ENCODE measurements at places on chromosomes 3 and 15.
A peak's percentile ranks its signal among the peaks of the same experiment; 100 is the strongest.

DNA sequence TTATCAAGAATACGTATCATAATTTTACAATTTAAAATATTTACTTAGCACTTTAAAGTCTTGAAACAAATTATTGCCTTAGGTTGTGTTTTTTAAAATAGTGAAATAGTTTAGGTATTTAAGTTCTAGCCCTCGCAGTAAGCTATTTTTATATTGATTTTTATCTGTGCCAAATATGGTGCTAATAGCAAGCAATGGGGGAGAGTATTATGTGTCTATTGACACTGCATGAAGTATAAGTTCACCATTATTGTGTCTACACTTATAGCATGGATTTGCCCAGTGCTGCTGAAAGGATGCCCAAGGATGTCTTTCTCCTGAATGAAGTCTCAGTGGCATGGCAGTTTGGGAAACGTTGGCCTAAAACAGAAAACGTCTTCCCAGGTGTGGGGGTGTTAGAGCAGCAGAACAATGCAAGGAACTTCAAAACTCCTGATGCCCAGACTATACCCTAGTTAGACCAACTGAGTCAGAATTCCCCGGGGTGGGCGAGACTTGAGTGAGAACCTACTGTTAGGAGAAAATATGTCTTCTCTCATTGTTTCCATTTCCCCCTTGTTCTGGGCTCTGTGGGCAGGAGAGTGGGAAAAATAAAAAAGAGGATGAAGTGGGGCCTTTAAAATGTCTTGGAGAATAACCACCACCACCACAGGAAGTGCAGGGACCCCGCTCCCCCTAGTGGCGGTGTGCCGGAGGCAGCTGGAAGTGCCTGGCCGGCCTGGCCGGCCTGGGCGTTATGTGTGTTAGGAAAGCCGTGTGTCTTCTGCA is 104.2 kb upstream of the SLC7A14 start:
- DNase-seq: peak; percentile 56

- DNase-seq: no peak
These were observed 35.6 kb downstream of the ZXDC start for GRCh38 chr3:126439968-126440708.

DNA sequence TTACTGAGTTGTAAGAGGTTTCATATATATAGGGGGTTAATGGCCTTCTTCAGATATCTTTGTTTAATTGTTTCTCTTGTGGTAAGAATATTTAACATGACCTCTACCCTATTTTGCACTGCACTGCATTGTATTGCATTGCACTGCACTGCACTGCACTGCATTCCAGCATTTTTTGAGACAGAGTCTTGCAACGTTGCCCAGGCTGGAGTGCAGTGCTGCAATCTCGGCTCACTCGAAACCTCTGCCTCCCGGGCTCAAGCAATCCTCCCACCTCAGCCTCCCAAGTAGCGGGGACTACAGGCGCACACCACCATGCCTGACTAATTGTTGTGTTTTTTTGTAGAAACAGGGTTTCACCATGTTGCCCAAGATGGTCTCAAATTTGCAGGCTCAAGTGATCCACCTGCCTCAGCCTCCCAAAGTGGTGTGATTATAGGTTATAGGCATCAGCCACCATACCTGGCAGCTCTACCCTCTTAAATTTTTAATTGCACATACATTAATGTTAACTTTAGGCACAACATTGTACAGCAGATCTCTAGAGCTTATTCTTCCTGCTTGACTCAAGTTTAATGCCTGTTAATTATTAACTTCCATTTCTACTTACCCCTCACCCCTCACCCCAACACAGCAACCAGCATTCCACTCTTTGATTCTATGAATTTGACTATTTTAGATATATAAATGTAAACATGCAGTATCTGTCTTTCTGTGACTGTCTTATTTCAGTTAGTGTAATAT is 38.4 kb downstream of the NEDD4 start:
- no peak for DNase-seq

DNA sequence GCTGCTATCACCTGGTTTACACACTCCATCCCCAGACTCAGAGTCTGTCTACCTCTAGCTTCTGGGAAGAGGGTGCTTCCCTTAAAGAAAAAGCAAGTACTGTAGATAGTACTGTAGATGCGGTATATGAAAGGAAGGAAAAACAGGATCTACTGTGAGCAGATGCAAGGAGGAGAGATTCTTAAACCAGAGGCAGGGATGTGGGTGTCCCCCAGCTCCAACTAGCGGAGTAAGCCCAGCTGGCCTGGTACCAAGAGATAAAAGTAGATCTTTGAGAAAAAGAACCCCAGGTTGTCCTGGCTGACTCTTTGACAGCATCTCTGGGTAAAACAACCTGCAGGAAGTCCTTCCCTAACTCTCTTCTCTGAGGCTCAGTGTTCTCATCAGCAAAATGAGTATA is 523.7 kb upstream of the PROK2 start:
- DNase-seq: no peak

DNA sequence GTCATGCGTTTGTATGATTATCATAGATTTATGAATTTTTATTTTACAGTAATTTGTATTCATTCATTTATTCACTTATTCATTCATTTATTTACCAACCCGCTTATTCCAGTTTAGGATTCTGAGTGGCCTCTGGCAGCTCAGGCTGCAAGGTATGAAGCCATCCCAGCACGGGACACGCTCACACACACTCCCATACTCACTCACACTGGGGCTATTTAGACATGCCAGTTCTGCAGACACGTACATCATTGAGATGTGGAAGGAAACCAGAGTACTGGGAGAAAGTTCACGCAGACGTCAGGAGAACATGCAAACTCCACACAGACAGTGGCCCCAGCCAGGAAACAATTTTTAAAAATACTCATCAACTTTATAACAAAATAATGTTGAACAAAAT is 5.1 kb downstream of the CDIN1 start:
- no peak for DNase-seq

DNA sequence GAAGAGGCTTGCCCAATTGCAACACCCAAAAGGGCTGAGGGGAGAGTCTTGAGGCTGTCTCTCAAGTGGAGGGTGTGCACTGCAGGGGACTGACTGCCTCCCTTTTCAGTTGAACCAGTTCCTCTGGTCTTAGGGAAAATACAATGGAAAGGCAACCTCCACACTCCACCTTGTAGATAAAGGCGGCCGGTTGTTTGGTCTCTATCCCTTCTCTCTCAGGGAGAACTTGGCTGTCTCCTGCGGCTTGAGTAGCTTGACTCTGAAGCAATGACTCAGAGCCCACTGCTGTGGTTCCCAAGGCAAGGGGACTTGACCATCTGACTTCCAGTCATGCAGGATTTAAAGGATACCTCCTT is 143.2 kb upstream of the UMPS start:
- DNase-seq: no peak

GRCh38 chr15:51328926-51329325 is 9.5 kb downstream of the CYP19A1 start:
- no peak for DNase-seq

GRCh38 chr15:64105113-64105704 is 9.4 kb downstream of the SNX1 start:
- DNase-seq: no peak

DNA sequence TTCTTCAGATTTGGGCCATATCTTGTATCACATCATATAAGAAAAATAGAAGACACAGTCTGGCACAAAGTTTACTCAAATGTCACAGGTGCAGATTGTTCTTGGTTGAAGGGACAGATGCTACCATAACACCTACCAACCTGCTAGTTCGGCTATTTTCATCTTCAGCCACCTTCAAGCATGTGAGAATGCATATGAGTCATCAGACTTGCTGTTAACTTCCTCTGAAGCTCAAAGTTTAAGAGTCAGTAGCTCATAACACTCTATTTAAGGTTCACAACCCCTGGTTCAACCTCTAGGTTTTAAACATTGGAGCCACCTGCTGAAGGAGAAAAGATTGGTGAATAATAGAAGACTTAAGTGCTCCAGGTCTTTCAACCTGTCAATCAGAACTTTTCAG is 522.8 kb downstream of the NLGN1 start:
- DNase-seq: no peak

GRCh38 chr15:93900476-93901400 is 330.6 kb upstream of the MCTP2 start:
- no peak for DNase-seq

DNA sequence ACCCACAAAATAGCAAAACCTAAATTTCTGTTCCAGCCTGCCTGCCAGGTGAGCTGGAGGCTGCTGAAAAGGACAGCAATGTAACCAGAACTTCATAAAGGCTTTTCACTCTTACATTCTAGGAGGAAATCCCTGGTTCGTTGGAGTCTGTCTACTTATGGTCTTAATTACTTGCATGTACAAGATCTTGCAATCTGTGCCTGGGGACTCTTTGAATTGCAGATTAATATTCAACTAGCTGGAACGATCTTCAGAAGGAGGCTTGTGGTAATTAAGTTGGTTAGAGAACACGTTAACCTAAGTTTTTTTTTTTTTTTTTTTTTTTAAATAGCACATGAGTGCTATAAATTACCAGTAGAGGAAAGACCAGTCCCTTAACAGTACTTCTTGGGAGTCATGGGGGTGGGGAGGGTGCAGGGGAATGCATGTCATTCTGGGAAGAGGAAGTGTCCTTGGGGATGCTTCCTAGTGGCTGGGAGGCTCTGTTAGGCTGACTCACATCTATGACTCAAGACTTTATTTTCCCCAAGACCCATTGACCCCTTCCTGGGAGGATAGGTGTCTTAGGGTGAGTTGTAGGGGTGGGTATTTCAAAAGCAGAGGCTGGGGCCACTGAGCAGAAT is 139.8 kb downstream of the RAB11A start:
- DNase-seq: no peak

GRCh38 chr3:46632792-46633191 is 20.5 kb downstream of the FAM240A start:
- DNase-seq: no peak

DNA sequence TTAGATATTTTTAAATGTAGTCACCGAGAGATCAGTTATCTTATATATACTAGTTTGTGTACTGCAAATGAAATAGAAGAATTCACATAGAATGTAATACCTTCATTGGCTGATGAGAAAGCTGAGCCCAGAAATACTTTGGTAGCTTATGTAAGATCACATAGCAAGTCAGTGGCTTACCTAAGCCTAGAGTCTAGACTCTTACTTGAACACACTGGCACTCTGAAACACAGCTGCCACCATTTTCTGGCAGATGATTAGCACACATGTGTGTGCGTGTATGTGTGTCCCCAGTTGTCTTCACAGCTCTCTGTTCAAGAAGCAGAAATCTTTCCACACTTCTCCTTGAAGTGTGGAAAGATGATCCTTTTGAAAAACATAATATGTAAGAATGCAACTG is 124.3 kb downstream of the NEO1 start:
- DNase-seq: no peak

DNA sequence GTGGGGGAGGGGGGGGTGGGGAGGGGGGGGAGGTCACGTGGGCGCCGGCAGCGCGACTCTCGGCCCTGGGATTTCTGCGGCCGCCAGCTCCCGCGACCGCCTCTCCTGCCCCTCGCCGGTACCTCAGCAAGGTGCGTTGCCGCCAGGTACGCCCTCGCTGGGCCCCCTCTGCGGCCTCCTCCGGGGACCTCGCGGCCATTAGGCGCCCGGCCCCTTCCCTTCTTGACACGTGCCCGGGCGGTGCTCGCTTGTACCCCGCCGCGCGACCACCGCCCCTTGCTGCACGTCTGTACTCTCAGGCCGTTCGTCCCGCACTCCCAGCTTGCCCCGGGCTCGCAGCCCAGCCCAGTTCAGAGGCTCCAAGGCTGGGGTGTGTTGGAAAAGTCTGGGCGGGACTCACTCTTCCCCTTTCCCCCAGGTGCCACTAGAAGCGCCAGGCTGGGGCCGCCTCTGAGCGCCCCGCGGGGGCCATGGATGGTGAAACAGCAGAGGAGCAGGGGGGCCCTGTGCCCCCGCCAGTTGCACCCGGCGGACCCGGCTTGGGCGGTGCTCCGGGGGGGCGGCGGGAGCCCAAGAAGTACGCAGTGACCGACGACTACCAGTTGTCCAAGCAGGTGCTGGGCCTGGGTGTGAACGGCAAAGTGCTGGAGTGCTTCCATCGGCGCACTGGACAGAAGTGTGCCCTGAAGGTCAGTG is at the start of gene MAPKAPK3:
Gene MAPKAPK3, plus strand, starts transcription at position 56 of the 696 bp plus-strand sequence. Its CDS starts 415 bp downstream, at position 471.
- DNase-seq: no peak

GRCh38 chr3:36250191-36250590 is 130.1 kb upstream of the STAC start:
- no peak for DNase-seq

DNA sequence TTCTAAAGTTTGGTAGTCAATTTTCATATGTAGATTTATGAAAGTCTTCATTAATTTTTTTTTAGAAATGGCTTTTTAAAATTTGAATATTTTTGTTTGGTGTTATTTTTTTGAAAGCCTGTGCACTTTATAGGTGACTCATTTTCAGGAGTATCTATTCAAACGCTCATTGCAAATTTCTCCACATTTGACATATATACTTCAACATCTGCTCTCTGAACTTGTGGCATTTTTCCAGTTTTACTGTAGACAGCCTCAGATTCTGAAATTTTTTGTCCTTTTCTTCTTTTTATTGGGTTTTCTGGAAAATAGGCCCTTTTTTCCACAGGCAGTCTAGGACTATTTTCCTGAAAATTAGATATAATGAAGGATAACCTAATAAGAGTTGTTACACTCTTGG is 396.6 kb downstream of the RBMS3 start:
- no peak for DNase-seq

DNA sequence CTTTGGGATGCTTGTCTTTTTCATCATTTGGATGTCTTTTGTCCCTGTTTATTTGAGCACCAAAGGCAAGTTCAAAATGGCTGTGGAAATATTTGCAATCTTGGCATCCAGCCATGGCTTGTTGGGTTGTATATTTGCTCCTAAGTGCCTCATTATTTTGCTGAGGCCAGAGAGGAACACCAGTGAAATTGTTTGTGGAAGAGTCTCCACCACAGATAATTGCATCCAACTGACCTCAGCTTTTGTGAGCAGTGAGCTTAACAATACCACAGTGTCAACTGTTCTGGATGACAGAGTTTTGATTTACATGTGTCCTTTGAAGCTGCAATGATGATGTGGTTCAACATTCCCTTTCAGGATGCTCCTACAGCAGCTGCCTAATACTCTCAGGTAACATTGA is 83.0 kb upstream of the KCNAB1 start:
- no peak for DNase-seq

DNA sequence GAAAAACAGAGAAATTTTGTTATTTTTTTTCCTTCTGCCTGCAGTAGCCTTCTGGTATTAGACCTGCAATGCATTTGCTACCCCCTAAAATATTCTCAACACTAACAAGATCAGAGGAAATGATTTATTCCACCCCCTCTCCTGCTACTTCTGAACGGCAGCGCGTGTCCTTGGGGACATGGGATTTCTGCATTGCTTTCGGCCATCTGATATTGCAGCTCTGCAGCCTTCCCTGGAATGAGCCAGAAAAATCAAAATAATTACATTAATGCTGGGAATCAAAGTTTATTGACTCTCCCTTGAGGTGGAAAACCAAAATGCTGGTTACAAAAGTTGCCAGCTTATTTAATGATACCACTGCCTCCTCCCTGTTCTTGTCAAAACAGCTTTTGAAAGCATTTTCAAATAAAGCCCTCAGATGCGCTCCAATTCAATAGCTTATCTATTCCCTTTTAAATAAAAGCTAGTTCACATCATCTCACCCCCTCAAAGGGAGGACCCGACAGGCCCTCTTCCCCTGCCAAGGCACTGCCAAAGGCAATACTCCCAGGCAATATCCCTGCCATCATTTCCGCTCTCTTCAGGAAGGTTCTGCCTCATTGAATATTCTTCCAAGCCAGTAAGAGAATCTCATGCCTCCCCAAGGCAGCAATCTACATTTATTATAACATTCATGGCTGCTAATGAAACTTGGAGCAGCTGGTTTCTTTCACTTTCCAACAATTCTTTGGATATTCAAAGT is 96.6 kb downstream of the FHIT start:
- no peak for DNase-seq

GRCh38 chr15:77495838-77496596 is 75.3 kb downstream of the HMG20A start:
- no peak for DNase-seq

- no peak for DNase-seq
These were observed 22.5 kb downstream of the KCTD6 start for GRCh38 chr3:58514405-58514804.
